ENCODE measurements at places on chromosomes 1 and 21. TPM values are rescaled to one million over a fixed set of nuclear protein-coding genes. Genes with fewer than 3 reads are reported as not detected.
A peak's percentile ranks its signal among the peaks of the same experiment; 100 is the strongest.

DNA sequence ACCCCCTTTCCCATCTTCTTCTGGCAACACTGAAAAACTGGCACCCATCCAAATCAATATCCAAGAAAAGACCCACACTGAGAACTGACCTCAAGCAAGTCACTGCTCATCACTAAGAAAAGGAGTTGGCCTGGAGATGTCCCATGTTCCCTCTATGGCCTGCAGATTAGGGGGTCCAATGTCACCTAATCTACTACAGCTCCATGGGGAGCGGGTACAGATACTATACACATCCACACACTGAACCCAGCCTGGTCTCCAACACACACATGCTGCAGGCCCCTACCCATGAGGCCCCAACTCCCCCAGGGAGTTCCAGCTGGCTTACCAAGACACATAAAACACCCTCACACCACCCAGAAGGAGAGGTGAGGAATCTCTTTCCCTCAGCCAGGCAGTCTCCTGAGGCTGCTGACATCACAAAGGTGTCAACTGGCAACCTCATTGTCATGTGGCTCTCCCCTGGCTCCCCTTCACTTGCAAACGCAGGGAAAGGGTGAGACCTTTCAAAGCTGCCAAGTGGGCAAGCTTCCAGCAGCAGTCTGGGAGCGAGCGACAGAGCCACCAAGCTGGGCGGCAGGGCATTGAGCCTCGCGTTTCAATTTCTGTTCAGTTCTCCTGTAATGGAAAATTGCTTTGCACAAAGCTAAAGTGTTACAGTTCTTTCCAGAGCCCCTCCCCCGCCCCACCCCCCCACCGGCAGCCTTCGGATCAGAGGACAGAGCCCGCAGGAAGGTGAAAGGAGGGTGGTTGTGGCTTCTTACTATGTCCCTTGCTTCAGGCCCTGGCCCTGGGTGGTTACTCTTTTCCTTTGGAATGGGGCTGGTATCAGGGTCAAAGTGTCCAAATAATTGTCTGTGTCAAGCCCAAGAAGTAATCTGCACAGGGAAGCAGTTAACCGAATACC lies at the start of gene LRRC52:
TSS of gene LRRC52 (plus strand) at position 469 of the 907 bp plus-strand sequence. CDS start at position 766, 297 bp downstream.
- no peak within 1 kb of the TSS for H3K4me3 ChIP-seq
- peak; percentile 86 for DNase-seq
- no peaks in the 10 kb centered on the region for H3K36me3 ChIP-seq
- peak within 1 kb of the TSS; percentile 48 for H3K27ac ChIP-seq
- no peaks in the 10 kb centered on the region for H3K4me1 ChIP-seq

The PTPRF gene
- polyA plus RNA-seq, result 30.4 TPM

The ABCG1 gene
- 4.2 TPM for polyA plus RNA-seq

DNA sequence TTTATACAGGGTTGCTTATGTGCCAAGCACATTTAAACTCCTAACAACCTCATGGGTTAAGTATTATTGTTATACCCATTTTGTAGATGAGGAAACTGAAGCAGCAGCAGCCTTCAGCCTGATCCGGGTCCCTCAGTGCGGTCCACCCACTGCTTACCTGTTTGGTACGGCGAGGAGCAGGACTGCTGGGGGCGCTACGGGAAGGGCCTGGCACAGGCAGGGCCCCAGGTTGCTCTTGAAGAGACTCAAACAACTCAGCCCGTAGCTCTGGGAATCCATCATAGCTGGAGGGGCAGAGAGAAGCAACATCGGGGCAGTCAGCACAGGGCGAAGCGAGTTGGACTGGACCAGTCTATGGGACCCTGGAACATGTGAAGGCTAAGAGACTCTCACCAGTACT lies 9.2 kb downstream of the DENND4B start:
- no peak overlapping the region for H3K4me3 ChIP-seq
- DNase-seq, result no peak
- peaks cover 83% of the 10 kb centered on the region for H3K36me3 ChIP-seq
- H3K27ac ChIP-seq, result no peak overlapping the region

DNA sequence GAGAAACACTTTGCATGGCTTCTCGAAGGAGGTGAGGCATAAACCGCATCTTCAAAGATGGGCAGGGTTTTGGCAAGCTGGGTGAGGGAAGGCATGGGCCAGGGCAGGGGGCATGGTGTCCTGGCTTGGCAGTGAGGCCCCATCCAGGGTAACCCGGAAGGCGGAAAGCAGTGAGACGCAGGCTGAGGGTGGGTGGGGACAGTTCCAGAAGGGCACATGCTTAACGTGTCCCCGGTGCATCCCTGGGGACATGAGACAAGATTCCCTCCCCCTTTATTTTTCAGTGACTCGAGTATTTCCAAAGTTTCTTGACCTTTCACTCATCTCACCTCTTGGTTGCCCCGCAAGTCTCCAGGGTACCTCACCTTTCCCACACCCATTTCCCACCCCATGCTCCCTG lies 122.8 kb upstream of the SLC25A33 start:
- no peak overlapping the region for H3K27ac ChIP-seq
- no peaks in the 10 kb centered on the region for H3K36me3 ChIP-seq
- H3K4me1 ChIP-seq, result peaks cover 34% of the 10 kb centered on the region
- no peak for DNase-seq
- no peak overlapping the region for H3K4me3 ChIP-seq
- H3K27me3 ChIP-seq, result no peaks in the 10 kb centered on the region

The OR10X1 gene
- polyA plus RNA-seq, result not detected

DNA sequence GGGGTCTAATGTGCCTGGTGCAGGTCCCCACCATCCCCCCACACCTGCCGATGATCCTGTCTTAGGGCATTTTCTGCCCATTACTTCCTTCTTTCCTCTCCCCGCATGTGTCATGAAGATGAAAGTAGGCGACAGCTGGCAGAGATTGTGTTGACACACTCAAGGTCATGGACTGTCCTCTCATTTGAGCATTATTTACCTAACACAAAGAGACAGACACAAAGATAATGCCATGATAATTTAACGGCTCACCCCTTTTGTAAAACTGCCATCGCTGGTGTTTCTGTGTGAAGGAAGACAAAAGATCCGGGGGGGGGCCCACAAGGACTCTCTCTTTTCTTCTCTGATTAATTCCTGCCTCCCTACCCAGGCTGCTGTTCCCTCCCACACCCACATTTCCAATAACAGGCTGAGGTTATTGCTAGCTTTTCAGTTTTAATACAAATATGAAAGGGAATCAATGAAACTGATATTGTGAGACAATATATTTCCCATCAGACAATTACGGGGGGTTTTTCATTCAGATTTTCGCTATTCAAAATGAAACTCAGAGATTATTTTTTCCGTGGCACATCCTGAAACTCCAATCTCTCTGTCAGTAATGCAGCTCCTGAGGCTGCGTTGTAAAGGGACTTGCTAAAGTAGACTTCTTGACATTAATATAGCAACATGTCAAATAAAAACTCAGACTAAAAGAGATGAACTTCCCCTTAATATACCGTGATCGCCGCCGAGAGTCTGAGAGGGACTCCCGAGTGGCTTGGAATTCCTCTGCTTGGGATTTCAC lies 561.1 kb downstream of the NPHP4 start:
- peaks cover 5% of the 10 kb centered on the region for H3K27me3 ChIP-seq
- no peaks in the 10 kb centered on the region for H3K36me3 ChIP-seq
- no peak for DNase-seq
- no peak overlapping the region for H3K27ac ChIP-seq
- no peak overlapping the region for H3K4me3 ChIP-seq
- no peaks in the 10 kb centered on the region for H3K4me1 ChIP-seq

The TDRD5 gene
- polyA plus RNA-seq, result 0.20 TPM

- no peaks in the 10 kb centered on the region for H3K36me3 ChIP-seq
- DNase-seq, result no peak
- no peak overlapping the region for H3K4me3 ChIP-seq
- peaks cover 61% of the 10 kb centered on the region for H3K4me1 ChIP-seq
- H3K27me3 ChIP-seq, result no peaks in the 10 kb centered on the region
Observed at GRCh38 chr1:109279615-109280278, 3.2 kb downstream of the PSRC1 start.

DNA sequence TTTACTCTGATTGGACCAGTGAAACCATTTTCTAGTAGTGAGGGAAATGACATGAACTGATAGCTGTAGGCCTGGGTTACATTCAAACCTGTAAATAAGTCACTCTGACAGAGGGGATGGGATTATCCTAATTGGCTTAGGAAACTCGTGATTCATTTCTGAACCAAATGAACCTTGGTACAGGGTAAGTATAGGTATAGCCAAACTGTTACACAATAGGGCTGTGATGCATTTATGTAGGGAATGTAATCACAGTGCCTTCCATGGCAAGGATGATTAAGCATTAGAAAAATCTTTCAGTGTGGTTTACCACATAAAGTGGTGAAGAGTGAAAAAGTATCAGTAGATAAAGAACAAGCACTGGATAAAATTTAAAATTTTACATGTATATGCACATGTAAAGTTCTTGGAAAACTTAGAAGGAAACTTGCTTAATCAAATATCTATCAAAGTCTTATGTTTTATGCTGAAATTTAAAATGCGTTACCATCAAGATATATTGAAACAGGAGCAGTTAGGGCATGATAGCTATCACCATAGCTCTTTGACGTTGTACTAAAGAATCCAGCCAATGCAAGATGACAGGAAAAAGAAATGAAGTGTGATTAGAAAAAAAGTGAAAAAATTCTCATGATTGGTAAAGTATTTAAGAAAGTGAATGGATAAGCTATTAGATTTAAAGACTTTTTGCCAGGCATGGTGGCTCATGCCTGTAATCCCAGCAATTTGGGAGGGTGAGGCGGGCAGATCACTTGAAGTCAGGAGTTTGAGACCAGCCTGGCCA lies 63.0 kb downstream of the RABGAP1L start:
- H3K4me3 ChIP-seq, result no peak overlapping the region
- no peak overlapping the region for H3K27ac ChIP-seq
- no peaks in the 10 kb centered on the region for H3K27me3 ChIP-seq
- DNase-seq, result no peak
- H3K36me3 ChIP-seq, result no peaks in the 10 kb centered on the region
- H3K4me1 ChIP-seq, result no peaks in the 10 kb centered on the region

DNA sequence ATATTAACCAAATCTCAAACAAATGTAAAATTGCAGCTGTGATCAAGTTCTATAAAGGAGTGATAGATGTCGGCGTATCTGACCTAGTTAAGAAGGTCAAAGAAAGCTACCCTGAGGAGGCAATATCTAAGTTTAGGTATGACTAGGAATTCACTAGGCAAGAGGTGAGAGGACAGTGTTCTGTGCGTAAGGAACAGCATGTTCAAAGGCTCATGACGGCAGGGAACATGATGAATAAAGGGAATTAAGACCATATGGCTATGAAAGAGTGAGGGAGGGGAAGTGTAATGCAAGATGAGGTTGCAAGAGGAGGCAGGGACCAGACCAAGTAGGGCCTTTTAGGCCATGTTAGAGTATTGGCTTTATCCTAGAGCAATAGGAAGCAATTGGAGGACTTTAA lies 8.6 kb downstream of the LIX1L start:
- no peaks in the 10 kb centered on the region for H3K36me3 ChIP-seq
- no peak overlapping the region for H3K4me3 ChIP-seq
- peak overlapping the region; percentile 69 for H3K27ac ChIP-seq
- no peaks in the 10 kb centered on the region for H3K27me3 ChIP-seq

GRCh38 chr1:201673915-201674314 lies 135.0 kb downstream of the NAV1 start:
- peak; percentile 80 for DNase-seq
- H3K4me3 ChIP-seq, result no peak overlapping the region
- peaks cover 36% of the 10 kb centered on the region for H3K4me1 ChIP-seq
- H3K27me3 ChIP-seq, result no peaks in the 10 kb centered on the region
- H3K27ac ChIP-seq, result no peak overlapping the region

- no peaks in the 10 kb centered on the region for H3K36me3 ChIP-seq
- no peaks in the 10 kb centered on the region for H3K27me3 ChIP-seq
- no peak overlapping the region for H3K4me3 ChIP-seq
- peak; percentile 53 for DNase-seq
Observed at GRCh38 chr1:35876988-35877387, 6.0 kb upstream of the AGO1 start.

GRCh38 chr21:33391656-33392055 lies 11.6 kb upstream of the IFNGR2 start:
- no peaks in the 10 kb centered on the region for H3K36me3 ChIP-seq
- no peaks in the 10 kb centered on the region for H3K27me3 ChIP-seq
- peaks cover 35% of the 10 kb centered on the region for H3K4me1 ChIP-seq
- DNase-seq, result no peak
- H3K27ac ChIP-seq, result no peak overlapping the region

The OR14A16 gene
- polyA plus RNA-seq, result not detected

DNA sequence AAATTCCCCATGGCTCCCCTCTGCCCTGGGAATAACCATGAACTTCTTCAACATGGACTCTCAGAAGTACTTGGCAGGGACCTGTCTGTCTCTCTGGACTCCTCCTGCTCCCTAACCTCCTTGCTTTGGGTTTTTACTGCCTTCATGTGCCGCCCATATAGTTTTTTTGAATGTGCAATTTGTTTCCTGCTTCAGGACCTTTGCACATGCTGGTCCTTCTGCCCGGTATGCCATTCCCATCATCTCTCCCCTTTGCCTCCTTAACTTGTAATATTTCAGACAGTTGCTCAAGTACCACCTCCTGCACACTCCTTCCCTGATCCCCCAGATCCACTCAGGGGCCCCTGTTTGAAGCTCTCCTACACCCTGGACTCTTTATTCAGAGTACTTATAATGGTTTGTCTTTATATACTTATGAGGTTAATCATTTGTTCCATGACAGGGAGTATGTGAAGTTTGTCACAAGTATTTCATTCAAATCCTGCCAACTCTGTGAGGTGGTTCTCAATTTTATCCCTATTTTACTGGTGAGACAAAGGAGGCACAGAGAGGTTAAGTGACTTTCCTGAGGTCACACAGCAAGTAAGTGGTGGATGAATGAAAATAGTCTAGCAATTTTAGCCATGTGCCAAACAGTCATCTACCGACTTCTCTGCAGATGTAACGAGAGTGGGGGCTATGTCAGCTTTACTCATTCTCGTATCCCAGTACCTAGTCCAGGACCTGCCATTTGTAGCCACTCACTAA lies 180.7 kb downstream of the TRABD2B start:
- no peak overlapping the region for H3K27ac ChIP-seq
- H3K4me3 ChIP-seq, result no peak overlapping the region
- H3K4me1 ChIP-seq, result no peaks in the 10 kb centered on the region
- H3K27me3 ChIP-seq, result no peaks in the 10 kb centered on the region
- no peaks in the 10 kb centered on the region for H3K36me3 ChIP-seq

DNA sequence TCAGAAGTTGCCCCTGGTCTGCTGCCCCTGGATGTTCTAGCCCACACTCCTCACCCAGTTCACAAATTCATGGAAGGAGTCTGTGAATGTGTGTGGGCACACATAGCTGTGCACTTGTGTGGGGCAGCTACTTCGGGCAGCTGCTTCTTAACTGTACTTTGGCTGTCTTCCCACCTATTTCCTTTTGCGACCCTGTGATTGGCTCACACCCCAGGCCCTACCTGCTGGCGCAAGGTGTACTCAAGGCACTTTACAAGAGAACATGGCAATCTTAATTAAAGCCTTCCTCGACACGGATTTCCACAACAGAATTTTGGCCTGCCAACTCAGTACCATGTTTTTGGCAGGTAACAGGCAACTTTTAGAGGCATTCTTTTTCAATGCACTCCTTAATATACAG lies 86.5 kb upstream of the CTTNBP2NL start:
- H3K4me3 ChIP-seq, result no peak overlapping the region
- peaks cover 4% of the 10 kb centered on the region for H3K27me3 ChIP-seq
- H3K27ac ChIP-seq, result no peak overlapping the region
- no peaks in the 10 kb centered on the region for H3K36me3 ChIP-seq
- DNase-seq, result no peak

The SPRR2E gene
- not detected for polyA plus RNA-seq

Measured in stomach (tissue), 19 donors.